IPS DF 6.9 (cell line): ENCODE measurements at places on chromosomes 13 and 19.

DNA sequence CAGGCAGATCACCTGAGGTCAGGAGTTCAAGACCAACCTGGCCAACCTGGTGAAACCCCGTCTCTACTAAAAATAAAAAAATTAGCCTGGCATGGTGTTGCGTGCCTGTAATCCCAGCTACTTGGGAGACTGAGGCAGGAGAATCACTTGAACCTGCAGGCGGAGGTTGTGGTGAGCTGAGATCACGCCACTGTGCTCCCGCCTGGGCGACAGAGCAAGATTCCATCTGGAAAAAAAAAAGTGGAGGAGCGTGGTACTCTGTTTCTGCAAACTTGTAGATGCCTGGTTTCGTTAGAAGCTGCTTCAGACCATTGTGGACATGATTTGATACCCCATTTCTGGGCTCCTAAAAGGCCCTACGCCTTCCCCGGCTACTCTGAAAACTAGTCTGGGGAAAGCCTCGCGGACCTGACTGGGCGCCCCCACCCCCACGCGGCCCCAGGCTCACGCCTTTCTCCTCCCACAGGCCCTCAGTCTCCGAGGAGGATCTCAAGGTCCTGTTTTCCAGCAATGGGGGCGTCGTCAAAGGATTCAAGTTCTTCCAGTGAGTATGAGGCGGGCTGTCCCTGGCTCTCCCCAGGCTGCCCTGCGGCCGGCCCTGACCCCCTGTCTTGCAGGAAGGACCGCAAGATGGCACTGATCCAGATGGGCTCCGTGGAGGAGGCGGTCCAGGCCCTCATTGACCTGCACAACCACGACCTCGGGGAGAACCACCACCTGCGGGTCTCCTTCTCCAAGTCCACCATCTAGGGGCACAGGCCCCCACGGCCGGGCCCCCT lies 11.5 kb downstream of the PLPPR3 start:
- no peak for DNase-seq

DNA sequence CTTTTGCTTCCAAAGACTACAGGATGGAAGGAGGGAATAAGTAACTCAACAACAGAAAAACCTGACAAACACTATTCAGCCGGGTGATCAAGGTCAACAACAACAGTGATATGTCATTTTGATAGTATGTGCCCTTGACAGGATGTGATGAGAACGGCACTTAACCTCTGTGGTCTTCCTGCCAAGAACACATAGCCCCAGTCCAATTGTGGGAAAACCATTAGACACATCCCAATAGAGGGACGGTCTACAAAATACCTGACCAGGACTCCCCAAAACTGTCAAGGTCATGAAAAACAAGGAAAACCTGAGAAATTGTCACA lies 43.1 kb upstream of the AMER2 start:
- DNase-seq: no peak

- DNase-seq: no peak
These were observed 613 bp downstream of the ATP13A1 start for GRCh38 chr19:19662871-19663255.

GRCh38 chr13:28136916-28137315 lies 1.4 kb upstream of the PAN3 start:
- no peak for DNase-seq

- no peak for DNase-seq
These were observed 10.5 kb downstream of the TULP2 start for GRCh38 chr19:48887861-48888612.

- DNase-seq: no peak
These were observed 1.9 kb upstream of the EXOC3L2 start for GRCh38 chr19:45247136-45247535.

DNA sequence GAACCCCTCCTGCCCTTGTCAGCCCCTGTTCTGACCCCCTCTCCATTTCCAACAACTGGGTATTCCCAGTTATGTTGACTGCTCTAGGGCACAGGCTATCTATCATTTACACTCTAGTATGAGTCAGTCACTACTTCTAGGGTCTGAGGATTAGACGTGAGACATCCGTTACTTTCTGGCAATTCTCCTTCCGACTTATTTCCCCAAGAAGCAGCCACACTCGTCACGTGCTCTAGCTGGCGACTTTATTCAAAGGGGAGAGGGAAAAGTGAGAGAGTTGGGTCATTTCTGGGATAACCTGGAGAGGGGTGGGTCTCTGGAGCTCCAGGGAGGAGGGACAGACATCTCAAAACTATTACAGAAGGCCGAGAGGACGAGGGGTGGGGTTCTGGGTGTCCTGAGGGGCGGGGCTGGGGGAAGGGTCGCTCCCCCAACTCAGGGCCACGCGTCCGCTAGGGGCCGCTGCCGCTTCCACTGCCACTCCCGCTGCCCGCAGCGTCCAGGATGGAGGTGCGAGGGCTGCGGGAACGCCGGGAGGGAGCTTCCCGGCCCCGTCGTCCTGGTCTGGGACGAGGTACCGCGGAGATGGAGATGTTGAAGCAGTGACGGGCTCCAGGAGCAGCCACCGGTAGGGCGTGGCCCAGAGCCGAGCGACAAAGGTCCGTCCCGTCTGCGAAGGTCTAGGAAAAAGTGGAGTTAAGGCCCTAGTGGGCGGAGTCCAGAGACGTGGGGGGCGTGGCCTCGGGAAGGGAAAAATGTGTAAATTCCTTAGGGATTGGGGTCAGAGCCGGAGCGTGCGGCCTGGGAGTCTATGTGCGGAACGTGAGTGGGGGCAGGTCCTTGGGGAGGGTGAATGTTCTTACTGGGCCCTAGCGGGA lies 8.9 kb downstream of the RTBDN start:
- no peak for DNase-seq

DNA sequence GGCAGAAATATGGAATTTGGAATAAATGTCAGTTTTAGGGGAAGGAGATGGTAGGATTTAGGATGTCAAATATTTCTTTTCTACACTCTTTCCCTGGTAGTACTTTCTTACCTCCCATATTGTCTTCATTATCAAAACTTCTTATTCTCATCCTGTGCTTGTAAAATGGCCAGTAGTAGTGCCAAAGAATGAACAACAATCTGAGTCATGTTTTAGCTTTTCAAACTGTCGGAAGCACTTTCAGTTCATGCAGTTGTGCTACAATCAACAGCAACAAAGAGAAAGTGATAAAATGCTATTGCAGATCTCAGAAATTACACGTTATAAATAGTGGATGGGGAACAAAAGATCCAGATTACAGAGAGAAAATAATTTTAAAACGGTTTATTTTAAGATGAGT lies 193.7 kb upstream of the RXFP2 start:
- no peak for DNase-seq

DNA sequence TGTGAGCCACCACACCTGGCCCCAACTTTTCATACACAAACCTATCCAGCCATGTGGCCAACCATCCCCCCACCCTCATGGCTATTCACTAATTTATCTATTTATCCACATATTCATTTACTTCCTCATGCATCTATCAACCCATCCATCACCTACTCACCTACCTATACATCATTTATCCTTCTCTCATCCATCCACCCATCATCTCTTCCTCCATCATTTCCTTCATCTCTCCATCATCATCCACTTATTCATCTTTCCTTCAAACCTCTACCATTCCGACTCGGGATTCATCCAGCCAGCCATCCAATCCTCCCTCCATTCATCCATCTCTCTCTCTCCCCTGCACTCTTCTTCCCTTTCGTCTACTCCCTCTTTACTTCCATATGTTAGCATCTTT lies 54.6 kb downstream of the RYR1 start:
- no peak for DNase-seq

DNA sequence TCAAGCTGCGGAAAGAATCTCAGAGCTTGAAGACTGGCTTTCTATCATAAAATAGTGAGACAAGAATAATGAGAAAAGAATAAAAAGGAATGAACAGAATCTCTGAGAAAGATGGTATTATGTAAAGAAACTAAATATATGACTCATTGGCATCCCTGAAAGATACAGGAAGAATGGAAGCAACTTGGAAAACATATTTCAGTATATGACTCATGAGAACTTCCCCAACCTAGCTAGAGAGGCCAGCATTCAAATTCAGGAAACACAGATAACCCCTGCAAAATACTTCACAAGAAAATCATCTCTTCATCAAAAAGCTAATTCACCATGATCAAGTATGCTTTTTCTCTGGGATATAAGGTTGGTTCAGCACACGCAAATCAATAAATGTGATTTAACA lies 2318.0 kb downstream of the PCDH9 start:
- DNase-seq: no peak

- DNase-seq: no peak
These were observed 67.4 kb upstream of the FRY start for GRCh38 chr13:31964168-31964567.

DNA sequence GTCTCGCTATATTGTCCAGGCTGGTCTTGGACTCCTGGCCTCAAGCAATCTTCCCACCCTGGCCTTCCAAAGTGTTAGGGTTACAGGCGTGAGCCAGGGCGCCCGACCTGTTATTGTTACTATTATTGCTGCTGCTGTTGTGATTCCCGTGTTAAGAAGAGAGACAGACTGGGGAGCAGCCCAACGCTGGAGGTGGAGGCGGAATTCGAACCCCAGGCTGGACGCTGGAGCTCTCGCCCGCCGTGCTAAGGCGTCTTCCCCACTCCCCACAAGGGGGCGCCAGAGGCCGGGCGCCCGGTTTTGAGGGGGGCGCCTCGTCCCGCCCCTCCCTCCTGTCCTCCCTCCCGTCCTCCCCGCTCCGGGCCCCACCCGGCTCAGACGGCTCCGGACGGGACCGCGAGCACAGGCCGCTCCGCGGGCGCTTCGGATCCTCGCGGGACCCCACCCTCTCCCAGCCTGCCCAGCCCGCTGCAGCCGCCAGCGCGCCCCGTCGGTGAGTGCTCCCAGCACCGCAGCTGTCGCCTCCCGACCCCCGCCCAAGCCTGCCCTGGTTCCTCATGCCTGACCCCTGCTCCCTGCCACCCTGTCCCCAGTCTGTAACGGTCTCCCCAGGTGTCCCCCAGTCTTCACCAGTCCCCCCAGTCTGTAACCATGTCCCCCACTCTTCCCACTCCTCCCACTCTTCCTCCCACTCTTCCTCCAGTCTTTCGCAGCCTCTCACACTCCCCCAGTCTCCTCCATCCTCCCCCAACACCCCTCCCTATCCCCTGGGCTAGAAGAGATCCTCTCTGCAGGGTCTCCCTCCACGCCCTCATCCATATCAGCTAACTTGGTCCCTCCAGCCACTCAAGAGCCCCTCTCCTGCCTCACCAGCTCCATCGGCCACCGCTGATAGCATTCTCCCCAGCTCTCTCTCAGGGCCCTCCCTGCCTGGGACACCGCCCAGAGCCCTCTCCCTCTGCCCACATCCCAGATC lies at the start of gene EHD2:
TSS of gene EHD2 (plus strand) at position 377 of the 976 bp plus-strand sequence. CDS start 3,191 bp downstream, outside the sequence.
- no peak for DNase-seq

GRCh38 chr19:16588824-16589577 lies 16.8 kb upstream of the SLC35E1 start:
- no peak for DNase-seq

- DNase-seq: no peak
These were observed 336 bp downstream of the CD22 start for GRCh38 chr19:35329323-35329722.

GRCh38 chr13:32173881-32174280 lies 141.3 kb downstream of the ZAR1L start:
- no peak for DNase-seq

DNA sequence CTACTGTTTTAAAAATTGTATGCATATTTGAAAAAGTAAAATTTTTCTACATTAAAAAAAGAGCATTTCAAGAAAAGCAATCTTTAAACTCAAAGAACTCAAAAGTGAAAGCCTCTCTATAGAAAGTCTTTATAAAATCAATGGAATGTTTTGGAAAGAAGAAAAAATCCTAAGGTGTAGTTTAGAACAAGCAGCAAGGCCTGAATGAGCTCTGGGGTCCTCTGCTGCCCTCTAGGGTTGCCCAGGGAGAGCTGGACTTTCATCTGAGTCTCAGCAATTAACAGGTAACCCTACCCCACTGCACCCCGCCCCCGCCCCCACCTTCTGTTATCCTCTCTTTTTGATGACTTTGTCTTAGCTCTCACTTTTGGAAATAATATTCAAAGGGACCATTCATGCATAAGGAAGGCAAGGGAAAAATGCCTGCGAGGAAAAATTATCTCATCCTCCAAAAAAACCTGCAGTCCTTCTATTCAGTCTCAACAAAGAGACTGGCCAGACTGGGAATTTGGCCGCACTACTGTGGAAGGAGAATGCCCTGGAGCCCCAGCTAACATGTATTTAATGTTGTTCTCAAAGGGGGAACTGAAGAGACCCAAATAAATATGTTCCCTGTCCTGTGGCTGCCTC lies 24.1 kb downstream of the SLC25A30 start:
- DNase-seq: no peak

GRCh38 chr19:3606174-3606689 lies 443 bp downstream of the TBXA2R start:
- no peak for DNase-seq

DNA sequence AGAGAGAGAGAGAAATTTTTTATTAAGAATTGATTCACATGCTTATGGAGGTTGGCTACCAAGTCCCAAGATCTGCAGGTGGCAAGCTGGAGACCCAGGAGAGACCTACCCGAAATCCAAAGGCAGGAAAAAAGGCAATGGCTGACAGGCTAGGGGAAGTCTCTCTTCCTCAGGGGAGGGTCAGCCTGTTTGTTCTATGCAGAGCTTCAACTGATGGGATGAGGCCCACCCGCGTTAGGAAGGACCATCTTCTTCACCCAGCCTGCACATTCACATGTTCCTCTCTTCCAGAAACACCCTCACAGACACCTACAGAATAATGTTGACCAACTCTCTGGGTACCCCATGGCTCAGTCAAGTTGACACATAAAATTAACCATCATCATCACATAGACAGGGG lies 65.3 kb upstream of the SERP2 start:
- DNase-seq: no peak

DNA sequence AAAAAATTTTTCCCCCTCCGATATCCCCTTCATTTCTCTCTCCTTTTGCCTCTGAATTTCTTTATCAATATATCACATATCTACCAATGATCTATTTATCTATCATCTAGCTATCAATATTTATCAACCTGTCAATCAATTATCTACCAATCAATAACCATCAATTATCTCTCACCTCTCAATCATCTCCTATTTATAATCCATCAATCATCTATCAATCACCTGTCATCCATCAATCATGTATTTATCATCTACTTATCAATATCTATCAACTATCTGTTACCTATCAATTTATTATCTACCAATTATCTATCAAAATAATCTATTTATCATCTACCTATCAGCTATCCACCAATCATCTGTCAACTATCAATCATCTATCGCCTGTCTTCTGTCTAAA lies 17.1 kb downstream of the MBD3L1 start:
- no peak for DNase-seq

- no peak for DNase-seq
These were observed 18.9 kb downstream of the ADGRE3 start for GRCh38 chr19:14655726-14656125.

DNA sequence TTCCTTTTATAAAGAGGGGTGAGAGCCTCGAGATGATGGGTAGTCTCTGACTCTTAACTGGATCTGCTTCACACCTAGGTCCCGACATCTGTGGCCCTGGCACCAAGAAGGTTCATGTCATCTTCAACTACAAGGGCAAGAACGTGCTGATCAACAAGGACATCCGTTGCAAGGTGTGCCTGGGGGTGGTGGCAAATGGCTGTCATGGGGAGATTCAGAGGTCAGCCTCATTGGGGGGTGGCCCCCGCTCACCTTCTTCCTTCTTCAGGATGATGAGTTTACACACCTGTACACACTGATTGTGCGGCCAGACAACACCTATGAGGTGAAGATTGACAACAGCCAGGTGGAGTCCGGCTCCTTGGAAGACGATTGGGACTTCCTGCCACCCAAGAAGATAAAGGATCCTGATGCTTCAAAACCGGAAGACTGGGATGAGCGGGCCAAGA lies 1.6 kb downstream of the CALR start:
- no peak for DNase-seq

- no peak for DNase-seq
These were observed 1109.0 kb downstream of the EFNB2 start for GRCh38 chr13:105426441-105426840.

GRCh38 chr19:45767410-45767880 lies 1.6 kb downstream of the SIX5 start:
- DNase-seq: no peak
